MG63 (cell line): ENCODE measurements at places on chromosomes 5 and 9.

- DNase-seq: no peak
Measured at GRCh38 chr9:107438211-107439031, 51.1 kb downstream of the KLF4 start.

GRCh38 chr5:74433255-74433895 is 207.2 kb downstream of the ENC1 start:
- no peak for DNase-seq

DNA sequence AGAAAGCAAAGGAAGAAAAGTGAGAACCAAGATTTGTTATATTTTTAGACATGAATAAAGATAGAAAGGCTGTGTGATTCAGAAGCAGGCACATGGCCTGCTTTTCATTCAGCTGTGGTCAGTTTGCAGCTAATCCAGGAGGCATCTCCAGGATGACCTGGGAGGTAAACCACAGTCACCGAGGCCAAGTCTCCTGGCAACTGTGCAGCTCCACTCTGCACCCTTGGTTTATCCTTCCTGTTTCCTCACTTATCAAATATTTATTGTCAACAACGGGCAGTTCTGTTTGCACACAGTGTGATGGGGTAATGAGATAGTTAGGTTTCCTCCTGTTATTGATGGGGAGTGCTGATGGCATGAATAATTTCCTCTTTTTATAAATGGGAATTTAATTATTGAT is 243.0 kb downstream of the PSAT1 start:
- peak; percentile 86 for DNase-seq

DNA sequence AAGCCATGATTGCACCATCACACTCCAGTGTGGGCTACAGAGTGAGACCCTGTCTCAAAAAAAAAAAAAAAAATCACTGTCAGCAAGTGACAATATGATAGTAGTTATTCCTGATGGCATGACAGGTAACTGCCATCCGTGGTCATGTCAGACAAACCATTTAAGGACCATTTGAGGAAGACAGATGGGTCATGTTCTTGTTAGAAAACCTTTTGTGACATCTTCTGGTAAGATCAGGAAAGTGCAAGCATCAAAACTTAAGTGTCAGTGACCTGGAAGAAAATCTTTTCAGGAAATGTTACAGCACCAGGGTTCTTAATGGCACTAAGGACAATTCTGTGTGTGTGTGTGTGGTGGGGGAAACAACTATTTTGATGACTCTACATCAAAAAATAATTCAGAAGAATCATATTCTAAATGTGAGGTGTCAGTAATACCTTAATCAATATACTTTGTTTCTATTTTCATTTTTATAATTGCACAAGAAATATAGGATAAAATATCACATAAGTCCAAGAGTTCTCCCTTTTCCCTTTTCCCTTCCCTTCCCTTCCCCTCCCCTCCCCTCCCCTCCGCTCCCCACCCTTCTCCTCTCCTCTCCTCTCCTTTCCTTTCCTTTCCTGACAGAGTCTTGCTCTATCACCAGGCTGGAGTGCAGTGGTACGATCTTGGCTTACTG is 17.8 kb downstream of the SLC38A9 start:
- DNase-seq: no peak

- DNase-seq: peak; percentile 75
Measured at GRCh38 chr5:68334553-68334886, 119.0 kb downstream of the PIK3R1 start.

- no peak for DNase-seq
Measured at GRCh38 chr5:168796000-168796399, 216.8 kb upstream of the PANK3 start.

DNA sequence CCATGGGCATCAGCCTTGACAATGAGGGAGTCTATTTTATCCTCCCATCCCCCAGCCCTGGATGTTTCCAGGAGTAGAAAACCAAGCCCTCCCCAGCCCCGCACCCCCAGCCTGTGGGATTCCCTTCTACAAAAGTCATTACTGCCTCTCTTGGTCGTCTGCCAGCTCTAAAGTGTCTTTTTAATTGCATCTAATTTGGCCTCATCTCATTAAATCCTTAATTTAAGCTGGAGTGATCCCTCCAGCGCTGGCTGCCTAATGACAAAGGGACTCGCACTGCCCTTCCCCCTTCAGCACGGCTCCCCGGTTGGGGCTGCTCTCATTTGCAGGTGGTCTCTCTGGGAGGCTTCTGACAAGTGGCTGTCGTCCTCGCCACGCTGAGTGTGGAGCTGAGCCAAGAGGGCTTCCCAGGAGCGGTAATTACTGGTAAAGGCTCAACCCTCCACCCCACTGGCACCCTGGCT is 107.9 kb upstream of the ALDH1B1 start:
- no peak for DNase-seq

DNA sequence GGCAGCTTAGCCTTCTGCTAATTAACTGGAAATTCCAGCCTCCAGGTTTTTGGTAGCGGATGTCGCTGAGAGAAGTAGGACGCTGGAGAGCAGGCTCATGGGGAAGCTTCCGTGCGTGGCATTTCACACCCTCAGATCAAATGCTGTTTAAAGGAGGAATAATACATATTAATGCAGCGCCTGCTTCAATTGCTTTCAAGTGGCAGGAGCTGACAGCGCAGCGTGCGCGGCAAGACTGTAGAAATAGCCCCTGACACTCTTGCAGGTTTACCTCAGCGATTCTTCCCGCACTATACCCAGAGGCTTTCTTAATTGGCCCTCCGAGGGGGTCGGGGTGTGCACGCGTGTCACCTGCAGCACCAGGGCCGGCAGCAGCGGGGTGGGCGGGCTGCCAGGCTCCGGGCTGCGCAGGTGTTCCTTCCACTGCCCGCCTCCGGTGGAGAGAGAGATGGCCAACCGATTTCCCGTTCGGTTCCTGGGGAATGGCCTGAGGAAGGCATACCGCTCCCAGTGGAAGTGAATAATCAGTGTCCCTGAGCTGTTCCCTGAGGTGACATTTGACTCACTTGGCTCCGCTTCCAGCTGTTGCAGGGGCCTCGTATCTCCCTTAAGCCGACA is 427.9 kb downstream of the KCTD16 start:
- DNase-seq: no peak

- DNase-seq: peak; percentile 87
Measured at GRCh38 chr5:139294374-139295165, 1.0 kb downstream of the MATR3 start.

GRCh38 chr5:112232667-112233066 is 186.4 kb downstream of the EPB41L4A start:
- DNase-seq: no peak

- DNase-seq: no peak
Measured at GRCh38 chr5:178194026-178194425, 6.9 kb upstream of the GMCL2 start.

- DNase-seq: no peak
Measured at GRCh38 chr9:75000835-75001234, 27.3 kb downstream of the CARNMT1 start.

DNA sequence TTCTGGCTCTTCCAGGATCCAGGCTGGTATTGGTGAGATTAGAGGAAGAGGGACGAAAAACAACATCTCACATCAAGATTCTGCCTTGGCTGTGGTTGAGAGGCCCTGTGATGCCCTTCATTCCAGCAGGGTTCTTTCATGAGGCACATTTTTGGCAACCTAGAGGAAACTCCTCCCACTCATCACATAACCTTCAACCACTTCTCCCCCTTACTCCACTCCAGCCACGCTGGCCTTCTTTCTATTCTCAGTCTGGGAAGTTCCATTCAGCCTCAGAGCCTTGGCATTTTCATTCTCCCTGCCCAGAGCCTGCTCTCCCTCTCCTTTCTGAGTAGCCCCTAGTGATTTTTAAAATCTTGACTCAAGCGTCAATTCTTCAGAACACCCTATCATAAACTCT is 337.5 kb downstream of the ZSWIM6 start:
- no peak for DNase-seq

GRCh38 chr5:174550026-174550425 is 174.4 kb upstream of the MSX2 start:
- no peak for DNase-seq

DNA sequence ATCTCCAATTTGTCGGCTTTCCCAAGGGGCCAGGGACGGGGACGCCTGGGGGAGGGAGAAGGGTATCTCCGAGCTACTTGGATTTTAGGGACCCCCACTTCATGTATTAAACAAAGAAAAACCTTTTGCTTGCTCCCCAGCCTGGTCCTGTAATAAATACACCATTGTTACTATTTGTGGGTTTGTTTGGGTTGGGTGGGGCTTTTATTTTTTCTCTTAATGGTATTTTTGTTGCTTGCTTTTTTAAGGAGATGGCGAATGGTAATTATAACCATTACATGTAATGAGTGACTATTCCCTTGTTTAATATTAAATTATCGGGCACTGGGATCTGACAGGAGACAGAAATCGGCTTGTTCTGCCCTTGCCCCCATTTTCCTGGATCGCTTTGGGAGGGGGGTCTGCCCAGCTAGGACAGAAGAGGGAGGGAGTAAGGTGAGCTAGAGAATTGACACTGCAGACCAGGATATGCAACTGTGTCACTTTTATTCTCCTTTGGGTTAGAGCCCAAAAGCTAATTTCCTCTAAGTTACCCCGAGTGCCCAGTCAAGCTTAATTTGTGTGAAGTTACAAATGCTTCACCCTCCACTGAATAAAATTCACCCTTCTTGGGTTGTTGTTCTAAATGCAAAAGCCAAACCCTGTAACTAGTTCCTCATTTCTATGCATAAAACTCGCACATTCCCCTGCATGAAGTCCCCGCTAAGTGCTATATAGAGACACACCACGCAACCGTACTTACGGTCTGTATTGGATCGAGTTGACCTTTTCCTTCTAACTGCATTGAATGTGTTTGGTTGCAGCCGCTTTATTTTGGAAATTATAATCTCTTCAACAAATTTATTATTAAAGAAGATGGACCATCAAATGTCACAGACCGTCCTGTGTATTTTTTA is 1.6 kb upstream of the ZNF608 start:
- DNase-seq: no peak

GRCh38 chr5:75365740-75366139 is 28.7 kb downstream of the HMGCR start:
- no peak for DNase-seq

DNA sequence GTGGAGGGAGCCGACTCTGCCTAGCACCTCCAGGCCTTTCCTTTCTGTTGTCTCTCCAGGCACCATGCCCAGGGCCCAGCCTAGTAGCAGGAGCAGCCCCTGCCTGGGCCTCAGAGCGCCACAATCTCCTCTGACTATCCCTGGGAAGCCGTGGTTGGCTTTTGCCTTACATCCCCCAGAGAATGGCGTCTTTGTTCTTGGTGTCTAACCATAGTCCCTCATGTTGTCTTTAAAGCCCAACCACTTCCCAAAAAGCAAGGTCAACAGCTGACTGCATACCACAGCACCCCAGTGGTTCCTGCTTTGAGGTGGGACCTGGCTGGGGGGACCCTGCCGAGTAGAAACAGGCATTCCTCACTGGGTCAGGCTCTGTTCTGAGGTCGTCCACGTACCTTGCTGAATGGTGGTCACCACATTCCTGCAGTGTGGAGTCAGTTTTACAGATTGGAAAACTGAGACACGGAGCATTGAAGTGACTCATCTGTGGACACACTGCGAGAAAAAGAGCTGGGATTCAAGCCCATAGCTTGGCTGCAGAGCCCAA is 13.7 kb upstream of the CERCAM start:
- no peak for DNase-seq

- peak; percentile 81 for DNase-seq
Measured at GRCh38 chr5:67165526-67166459, 30.8 kb downstream of the CD180 start.

DNA sequence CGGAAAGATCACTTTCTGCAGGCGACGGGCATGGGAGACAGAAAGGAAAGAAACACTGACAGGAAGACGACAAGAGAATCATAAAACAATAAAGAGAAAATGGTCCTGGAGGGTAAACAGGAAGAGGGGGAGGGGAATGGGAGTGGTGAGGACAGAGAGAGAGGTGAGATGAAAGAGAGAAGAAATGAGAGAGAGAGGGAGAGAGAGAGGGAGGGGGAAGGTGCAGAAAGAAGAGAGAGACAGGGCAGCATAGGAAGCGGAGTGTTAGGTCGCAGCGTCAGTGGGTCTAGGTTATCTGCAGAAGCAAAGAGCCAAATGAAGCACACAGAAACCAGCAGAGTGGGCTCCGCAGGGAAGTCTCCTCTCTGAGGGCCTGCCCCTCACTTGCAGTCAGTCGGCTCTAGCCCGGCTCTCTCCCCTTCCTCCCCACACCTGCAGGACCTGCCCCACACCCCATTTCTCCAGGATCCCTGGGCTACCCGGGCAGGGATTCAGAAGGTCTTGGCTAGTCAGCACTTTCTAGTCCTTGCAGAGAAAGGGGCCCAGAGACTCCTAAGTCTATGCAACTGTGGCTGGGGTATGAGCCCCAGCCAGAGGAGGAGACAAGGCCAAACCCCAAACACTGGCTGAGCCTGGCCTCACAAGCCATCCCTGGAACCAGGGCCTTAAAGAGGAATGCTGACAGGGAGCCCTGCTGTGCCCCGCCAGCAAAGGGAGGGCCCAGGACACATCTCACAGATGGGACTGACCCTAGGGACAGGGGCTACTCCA is 29.7 kb upstream of the MEIKIN start:
- no peak for DNase-seq
